SJSA1 (cell line): ENCODE measurements at places on chromosomes 3 and 15.

DNA sequence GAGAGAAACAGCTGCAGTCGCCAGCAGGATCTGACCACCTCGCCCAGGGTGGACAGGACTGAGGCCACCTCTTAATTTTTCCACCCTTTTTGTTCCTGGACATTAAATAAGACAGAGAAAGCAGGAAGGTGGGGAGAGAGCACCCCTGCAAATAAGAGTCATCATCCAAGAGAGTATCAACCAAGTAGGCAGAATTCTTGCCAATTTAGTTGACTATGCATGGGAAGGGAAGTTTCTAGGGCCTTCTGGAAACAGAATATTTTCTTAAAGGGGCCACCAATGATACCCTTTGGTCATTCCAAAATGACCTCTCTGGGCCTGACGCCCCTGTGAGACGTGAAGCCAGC is 136.2 kb downstream of the TJP1 start:
- DNase-seq: no peak

- peak; percentile 4 for DNase-seq
Measured at GRCh38 chr3:16319307-16319706, 54.3 kb downstream of the OXNAD1 start.

- no peak for DNase-seq
Measured at GRCh38 chr3:141250342-141250741, 18.7 kb downstream of the PXYLP1 start.

DNA sequence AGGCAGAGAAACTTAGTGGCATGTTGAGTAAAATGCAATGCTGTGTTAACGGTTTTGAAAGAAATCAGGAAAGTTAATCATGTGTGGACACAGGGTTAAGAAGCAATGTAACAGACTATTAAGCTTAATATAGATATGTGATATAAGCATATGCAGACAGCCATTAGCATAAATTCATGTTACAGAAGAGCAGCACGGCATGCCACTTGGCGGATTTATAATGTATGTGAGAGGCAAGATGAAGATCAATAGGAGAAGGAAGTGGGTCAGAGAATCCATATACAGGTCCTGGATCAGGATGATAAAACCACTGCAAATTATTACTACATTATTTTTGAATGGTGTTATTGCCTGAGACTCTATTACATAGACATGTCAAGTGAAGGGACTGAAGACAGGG is 694.3 kb downstream of the MCTP2 start:
- DNase-seq: no peak

DNA sequence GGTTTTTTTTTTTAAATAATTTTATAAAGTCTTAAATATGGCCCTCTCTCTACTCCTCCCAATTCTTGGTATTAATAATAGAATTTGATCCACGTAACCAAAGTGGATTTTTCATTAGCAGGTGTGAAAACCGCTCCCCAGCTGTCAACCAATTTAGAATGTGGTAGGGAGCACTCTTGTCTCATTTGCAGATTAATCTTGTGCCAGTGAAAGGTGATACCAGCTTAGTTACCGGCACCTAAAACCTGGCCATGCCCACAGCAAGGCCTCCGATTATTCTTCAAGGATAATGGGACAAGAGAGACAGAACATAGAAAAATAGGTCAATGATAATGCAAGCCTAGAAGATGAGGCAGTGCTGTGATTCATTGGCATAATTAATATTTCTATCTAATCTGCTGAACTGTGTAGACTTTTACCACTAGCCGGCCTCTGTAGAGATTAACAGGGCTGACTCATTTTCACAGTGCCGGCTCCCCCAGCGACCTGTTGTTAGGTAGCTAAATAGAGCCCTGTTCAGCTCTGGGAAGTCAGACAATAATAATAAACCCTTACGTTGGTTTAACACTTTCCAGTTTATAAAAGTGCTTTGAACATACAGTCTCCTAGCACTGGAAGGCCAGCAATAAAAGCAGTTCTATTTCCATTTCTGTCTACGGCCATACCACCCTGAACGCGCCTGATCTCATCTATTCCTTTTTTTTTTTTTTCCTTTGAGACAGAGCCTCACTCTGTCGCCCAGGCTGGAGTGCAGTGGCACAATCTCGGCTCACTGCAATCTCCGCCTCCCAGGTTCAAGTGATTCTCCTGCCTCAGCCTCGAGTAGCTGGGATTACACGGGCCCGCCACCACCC is 102.9 kb downstream of the SHQ1 start:
- no peak for DNase-seq

- no peak for DNase-seq
Measured at GRCh38 chr3:58384381-58385090, 49.1 kb downstream of the PDHB start.

- no peak for DNase-seq
Measured at GRCh38 chr15:99657996-99658395, 75.2 kb downstream of the LYSMD4 start.

DNA sequence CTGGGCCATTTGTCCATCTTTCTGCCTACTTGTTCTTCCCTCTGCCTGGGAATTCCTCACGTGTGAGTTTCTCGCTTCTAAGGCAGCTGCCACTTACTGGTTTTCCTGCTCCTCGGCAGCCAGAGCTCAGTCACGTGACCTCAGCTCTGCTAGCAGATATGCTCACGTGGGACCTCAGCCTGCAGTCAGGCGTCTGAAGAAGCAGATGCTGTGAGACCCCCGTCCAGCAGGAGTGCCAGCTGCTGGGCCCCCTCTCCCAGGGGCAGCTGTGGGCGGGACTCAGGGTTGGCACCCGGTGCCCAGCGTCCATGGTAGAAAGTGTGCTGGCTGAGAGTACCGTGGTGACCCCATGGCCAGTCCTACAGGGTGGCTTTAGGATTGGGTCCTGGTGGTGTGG is 161.3 kb upstream of the TLE3 start:
- no peak for DNase-seq

GRCh38 chr3:49745986-49746385 is 22.2 kb upstream of the GMPPB start:
- peak; percentile 23 for DNase-seq

- no peak for DNase-seq
Measured at GRCh38 chr15:40436116-40436891, 4.4 kb upstream of the BAHD1 start.

DNA sequence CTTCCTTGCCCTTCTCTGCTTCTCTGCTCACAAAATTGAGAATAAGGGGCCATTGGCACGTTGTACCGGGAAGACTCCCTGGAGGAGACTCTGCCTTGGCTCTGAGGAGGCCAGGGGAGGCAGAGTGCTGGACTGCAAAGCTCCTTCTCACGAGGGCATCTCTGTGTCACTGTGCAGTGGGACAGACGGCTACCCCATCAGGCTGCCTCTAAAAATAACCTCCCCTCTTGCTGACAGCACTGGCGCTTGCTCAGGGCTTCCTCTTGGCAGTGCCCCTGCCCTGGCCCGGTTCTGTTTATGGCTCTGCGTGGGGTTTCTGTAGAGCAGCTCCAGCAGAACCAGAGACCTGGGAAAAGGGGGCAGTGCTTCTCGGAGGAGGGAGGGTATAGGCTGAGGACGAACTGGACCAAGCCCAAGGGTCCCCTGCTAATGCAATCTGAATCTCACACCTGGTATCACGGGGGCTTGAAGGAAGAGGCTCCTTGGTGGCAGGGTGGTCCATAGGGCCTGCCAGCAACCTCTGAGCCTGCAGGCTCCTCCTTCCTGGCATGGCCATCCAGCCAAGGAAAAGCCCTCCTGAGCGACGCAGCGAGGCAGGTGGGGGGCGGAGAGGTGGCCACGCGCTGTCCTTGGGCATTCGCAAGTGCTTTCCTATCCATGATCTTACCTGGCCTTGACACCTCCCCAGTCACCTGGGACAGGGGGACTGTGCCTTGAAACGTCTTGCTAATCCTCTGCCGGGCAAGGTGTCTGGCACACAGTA is 63.3 kb upstream of the TLE3 start:
- no peak for DNase-seq

- DNase-seq: no peak
Measured at GRCh38 chr3:15171096-15171495, 35.0 kb upstream of the CAPN7 start.

- no peak for DNase-seq
Measured at GRCh38 chr3:160754371-160754854, 1.6 kb upstream of the PPM1L start.

DNA sequence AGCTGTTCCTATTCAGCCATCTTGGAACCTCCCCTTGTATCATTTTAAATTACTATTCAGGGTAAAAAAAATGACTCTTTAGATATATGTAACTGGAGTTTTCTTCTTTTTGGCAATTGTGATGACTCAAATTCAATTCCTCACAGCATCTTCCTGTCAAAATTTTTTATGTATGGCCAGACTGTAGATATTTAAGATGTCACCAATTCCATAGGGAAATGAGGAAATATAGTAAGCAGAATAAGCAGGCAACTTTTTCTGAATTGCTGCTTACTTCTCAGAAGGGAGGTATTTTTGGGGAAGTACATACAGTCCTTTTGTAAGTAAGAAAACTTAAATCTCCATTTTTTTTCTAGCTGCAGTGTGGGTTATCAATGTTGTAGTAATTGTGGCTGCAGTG is 28.8 kb downstream of the EAF2 start:
- no peak for DNase-seq

DNA sequence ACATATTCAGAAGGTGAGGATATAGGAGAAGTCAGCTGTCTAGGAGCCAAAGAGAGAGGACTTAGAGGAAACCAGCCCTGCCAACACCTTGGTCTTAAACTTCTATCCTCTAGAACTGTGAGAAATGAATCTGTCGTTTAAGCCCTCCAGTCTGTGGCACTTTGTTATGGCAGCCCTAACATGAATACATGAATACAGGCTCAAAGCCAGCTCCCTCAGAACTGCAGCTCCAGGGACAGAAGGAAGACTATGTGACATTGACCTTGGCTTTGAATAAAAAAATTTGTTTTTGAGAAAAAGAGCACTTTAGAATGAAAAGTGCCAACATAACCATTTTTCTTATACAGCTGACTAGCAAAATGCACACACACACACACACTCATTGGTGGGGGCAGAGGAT is 110.9 kb upstream of the ATP2B2 start:
- no peak for DNase-seq

GRCh38 chr3:58529516-58530353 is 7.3 kb downstream of the ACOX2 start:
- DNase-seq: peak; percentile 11

GRCh38 chr15:66941791-66942190 is 123.6 kb upstream of the SMAD3 start:
- no peak for DNase-seq

- DNase-seq: no peak
Measured at GRCh38 chr15:59545573-59545972, 66.0 kb upstream of the GCNT3 start.

GRCh38 chr3:46335541-46335940 is 18.4 kb upstream of the CCR2 start:
- no peak for DNase-seq

- no peak for DNase-seq
Measured at GRCh38 chr15:80154336-80154735, 1.5 kb downstream of the FAH start.

GRCh38 chr3:152205097-152205593 is 63.6 kb upstream of the MBNL1 start:
- no peak for DNase-seq

DNA sequence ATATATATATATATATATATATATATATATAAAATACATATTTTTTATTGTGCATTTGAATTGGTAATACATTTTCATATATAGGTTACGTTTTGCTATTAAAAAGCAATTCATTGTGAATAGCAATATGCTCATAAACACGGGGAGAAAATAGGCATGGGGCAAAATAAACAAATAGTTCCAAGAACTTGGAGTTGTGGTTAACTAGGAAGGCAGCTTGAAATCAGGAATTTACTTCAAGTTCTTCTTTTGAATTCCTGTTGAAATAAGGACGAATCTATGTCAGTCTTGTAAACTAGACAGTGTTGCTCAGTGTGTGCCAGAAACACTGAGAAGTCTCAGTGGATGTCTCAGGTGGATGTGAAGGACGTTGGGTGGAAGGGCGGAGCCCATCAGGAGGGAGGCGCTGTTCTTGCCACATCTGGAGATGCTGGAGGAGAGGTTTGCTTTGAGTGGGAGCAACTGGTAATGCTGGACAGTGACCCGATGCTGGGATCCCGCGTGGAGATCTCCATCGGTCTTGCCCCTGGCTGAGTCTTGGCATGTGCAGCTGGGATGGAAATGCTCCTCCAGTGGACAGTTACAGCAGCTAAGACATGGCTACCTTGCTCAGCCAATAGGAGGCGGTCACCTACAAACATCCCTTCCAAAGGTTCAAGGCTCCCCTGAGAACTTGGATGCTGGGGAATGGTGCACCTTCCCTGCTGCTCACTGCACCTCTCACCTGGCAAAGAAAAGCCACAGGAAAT is 2.5 kb downstream of the IL16 start:
- DNase-seq: no peak

GRCh38 chr15:35383506-35383905 is 162.5 kb downstream of the DPH6 start:
- no peak for DNase-seq

DNA sequence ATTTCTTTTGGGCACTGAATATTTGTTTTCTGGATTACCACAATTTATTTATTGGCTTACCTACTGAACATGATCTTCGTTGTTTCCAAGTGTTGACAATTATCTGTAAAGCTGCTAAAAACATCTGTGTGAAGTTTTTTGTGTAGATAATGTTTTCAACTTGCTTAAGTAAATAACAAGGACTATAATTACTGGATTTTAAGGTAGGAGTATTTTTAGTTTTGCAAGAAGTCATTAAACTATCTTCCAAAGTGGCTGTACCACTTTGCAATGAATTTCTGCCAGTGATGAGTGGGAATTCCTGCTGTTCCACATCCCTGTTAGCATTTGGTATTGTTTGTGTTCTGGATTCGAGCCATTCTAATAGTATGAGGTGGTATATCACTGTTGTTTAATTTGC is 702.2 kb downstream of the MECOM start:
- DNase-seq: no peak

- DNase-seq: peak; percentile 45
Measured at GRCh38 chr3:64056606-64057180, 33.4 kb upstream of the PSMD6 start.

DNA sequence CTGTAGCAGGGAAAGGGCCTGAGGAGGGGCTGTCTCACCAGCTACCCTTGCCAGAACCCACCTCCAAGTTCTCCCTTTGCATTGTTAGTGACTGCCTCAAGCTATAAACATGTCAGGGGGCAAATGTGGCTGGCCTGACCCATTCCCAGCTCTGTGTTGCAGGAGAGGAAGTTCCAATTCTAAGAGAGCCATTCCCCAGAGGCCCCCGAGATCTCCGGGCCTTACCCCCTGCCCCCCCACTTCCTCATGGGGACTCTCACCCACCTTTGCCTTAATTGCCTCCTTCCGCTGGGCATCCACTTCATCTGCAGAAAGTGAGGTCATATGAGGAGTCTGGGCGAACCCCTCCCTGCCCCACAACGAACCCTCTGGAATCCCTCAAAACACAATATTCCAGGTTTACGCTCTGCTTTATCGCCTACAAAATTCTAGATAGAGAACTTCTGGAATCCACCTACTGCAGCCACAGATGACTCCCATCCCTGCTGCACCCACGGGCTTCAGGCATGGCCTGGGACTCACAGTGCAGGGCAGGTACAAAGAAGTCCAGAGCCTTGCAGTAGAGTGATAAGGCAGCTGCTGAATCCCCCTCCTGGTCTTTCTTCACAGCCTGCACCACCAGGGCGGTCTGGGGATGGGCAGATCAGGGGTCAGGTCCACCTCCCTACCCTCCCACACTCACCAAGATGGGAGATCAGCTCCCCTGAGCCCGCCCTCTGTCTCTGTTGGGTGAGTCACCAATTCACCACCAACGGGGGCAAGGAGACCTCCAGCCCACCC is 4.0 kb downstream of the ULK3 start:
- DNase-seq: no peak
